LHCN-M2 (cell line): ENCODE measurements at places on chromosomes 3 and 15. TPM values are rescaled to one million over a fixed set of nuclear protein-coding genes. Genes with fewer than 3 reads are reported as not detected.

DNA sequence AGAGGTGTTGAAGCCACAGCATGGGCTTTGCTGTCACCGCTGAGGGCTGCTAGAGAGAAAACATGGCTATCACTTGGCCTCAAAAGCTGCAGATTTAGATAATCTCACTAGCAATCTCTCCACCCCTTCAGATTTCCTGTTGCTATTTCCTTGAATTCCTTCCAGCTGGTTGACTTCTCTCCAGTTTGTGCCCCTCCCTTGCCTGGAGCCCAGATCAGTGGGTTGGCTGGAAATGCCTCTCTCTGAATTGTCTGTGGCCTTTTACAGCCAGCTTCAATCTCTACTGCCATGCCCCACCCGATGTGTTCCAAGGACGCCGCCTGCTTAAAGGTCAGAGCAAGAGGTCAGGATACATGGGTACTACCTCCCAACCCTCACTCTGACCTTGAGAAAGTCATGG, 294.1 kb downstream of the NTRK3 start:
- no peak for DNase-seq

DNA sequence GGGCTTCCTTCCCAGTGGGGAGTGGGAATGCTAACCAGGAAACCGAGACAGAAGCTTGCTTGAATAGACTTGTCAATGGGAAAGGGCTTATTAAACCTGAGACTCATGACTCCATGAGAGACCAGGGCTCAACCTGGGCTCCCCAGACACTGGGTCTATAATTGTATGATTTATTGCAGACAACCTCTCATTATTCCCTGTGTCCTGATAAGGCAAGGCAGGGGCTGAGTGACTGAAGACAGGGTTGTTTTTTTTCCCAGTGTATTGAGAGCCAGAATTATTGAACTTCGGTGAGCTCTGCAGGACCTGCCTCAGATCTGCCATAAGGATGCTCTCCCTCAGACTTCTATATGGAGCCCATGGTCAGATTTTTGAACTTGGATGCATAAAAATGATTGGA, 79.5 kb upstream of the KLHL25 start:
- DNase-seq = no peak

- no peak for DNase-seq
Observed at GRCh38 chr3:53226841-53227407, 28.9 kb downstream of the TKT start.

- peak; percentile 16 for DNase-seq
Observed at GRCh38 chr15:62706317-62706716, 336.2 kb upstream of the TPM1 start.

GRCh38 chr3:101252307-101252706, 68.1 kb downstream of the IMPG2 start:
- no peak for DNase-seq

- DNase-seq = peak; percentile 48
Observed at GRCh38 chr15:54149115-54149531, 170.9 kb downstream of the UNC13C start.

DNA sequence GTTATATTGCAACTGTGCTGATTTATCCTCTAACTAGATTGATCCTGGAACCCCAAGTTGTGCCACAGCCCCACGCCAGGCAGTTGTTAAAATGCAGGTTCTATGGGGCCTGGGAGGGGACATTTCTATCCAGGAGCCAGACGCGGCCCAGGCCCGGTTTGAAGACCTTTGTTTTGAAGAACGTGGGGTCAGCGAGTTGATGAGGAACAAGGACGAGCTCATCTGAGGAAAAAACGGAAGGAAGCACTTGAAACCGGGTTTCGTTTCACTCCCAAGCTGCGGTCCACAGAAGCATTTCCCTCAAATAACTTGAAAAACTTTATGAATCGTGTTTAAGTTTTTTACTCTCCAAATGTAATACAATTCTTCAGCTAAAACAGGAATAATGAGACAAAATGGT, 76.4 kb downstream of the CHSY1 start:
- no peak for DNase-seq

DNA sequence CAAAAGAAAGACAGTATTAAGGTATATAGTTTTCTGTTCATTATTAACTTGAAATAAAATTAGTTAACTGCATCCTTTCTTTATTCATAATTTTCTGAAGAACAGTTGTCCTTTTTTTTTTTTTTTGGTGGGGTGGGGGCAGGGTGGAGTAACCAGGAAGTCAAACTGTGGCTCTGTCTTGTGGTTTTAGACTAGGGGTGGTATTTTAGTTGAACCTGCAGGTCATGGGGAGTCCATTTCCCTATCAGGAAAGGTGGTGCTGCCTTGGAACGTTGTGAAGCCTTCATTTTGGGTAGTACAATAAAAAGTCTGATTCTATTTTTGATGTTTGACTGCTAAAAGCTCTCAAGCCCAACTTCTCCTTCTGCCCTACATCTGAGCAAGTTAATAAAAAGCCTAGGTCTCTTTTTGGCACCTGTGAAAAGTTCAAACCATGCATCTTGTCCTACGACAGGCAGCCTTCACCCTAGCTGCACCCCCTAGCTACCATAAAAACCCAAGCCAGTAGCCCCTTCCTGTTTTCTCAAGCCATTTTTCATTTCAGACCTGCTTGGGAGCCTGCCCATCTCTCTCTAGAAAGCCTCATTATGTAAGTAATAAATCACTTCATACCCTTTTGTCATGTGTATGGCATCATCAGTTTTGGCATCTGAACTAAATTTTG, 31.2 kb upstream of the RIOX2 start:
- no peak for DNase-seq

- DNase-seq = peak; percentile 71
Observed at GRCh38 chr15:61115241-61115640, 113.9 kb downstream of the RORA start.

GRCh38 chr3:8529181-8529637, 27.6 kb downstream of the LMCD1 start:
- no peak for DNase-seq

- peak; percentile 92 for DNase-seq
Observed at GRCh38 chr3:9843715-9844438, at the start of gene RPUSD3. Gene RPUSD3 (minus strand): TSS chr3:9844008. CDS start chr3:9843990, 18 bp downstream.

DNA sequence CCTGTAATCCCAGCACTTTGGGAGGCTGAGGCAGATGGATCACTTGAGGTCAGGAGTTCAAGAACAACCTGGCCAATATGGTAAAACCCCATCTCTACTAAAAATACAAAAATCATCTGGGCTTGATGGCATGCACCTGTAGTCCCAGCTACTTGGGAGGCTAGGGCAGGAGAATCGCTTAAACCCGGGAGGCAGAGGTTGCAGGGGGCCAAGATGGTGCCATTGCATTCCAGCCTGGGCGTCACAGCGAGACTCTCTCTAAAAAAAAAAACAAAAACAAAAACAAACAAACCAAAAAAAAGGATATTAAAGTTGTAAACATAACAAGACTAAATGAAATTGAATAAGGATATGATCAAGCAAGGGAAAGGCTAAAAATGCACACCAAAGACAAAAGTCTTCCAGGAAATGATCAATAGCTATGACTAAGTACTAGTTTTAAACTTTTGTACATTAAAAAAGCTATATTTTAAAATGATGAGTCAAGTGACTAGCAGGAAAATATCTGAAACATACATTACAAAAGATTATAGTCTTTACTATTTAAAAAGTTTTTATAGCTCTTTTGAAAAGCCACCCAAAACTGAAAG, 28.6 kb downstream of the KLHL6 start:
- no peak for DNase-seq

DNA sequence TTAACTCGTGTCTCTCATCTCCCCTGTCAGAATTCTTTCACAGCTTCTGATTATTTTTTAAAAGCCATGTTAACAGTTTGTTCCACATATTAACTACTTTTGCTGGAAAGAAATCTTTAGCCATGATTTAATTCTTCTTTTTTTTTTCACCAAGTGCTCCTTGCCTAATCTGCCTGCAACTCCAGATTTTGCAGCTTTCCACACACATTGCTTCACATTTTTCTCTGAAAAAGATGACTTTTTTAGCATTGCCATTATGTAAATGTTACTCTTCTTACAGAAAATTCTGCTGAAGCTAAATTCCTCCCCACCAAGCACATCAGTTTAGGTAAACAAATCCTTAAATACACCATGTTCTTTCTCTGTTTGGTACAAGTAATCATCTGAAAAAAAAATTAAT, 23.4 kb upstream of the PPARG start:
- no peak for DNase-seq

DNA sequence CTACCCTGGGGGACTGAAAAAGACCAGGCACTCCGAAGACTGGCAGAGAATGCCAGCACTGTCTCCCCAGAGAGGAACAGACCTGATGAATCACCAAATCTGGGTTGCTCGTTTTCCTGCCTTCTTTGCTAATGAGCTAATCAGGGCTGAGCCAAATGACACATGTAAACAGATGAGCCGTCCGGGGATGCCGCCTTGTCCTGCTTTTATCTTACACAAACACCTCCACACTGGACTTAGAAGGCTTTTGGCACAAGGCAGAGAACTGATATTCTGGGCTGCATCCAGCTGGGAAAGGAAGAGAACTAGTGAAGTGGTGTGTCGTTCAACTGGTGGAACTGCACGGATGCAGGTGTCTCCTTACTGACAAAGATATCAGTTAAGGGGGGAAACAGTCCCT, 88.1 kb downstream of the MECOM start:
- peak; percentile 49 for DNase-seq

DNA sequence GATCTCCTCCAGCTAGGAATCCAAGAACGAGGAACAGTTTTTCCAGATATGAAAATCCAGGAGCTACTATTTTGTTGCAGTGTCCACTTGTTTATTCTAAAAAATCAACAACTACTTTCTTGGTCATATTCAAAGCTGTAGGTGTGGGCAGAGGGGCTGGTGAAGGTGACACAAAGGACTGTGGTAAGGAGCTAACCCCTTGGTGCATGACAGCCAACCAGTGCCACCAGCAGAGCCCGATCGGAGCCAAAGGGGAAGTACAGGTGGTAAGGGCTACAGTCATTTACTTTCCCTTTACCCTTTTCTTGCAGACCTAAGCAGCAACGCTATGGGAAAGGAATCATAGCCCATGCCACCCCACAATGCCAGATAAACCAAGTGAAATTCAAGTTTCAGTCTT, 30.7 kb downstream of the PLA1A start:
- DNase-seq = no peak

- no peak for DNase-seq
Observed at GRCh38 chr3:21290557-21290956, 460.5 kb downstream of the ZNF385D start.

- DNase-seq = no peak
Observed at GRCh38 chr3:141677701-141678100, 60.4 kb upstream of the RNF7 start.

- DNase-seq = no peak
Observed at GRCh38 chr15:89379818-89380217, 45.2 kb upstream of the POLG start.

- no peak for DNase-seq
Observed at GRCh38 chr3:138284957-138285477, 44.6 kb downstream of the NME9 start.

- DNase-seq = peak; percentile 10
Observed at GRCh38 chr3:126523745-126524428, at the start of gene CHST13. Gene CHST13 (plus strand): TSS chr3:126524155. CDS start chr3:126524333, 178 bp downstream.

- no peak for DNase-seq
Observed at GRCh38 chr15:60777558-60777957, 298.6 kb upstream of the ICE2 start.

DNA sequence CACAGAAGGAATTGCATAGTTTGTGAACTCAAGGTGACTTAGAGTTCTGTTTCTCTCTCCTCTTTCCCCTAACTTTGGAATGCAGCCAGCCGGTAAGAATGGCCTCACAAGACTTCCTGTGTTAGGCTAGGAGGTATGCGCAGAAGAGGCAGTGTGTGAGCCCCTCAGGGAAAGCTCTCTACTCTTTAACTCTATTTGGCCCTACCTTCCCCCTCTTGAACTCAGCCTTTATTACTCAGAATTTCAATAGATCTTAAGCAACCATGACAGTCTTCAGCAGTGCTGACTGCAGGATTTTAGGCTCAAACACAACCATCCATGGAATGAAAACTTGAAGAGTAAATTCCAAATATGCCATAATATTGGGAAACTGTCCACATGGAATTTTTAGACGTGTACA, 209.5 kb downstream of the DTWD1 start:
- DNase-seq = no peak

DNA sequence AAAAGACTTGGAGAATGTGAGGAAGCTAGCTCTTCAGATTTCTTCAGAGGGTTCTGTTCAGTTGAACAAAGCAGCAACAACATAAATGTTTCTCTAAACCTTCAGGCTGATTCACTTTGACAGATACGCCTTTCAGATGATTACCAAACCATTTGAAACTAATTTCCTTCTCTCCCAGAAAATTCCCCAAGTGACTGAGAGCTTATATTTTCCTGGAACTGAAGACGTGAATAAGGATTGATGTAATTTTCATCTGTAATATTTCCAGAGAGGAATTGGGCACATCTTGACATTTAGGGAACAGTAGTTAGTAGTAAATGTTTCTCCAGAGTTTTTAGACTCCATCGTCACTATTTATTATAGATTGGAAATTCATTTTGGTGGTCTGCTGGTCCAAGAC, 108.6 kb upstream of the AADACL2 start:
- no peak for DNase-seq

DNA sequence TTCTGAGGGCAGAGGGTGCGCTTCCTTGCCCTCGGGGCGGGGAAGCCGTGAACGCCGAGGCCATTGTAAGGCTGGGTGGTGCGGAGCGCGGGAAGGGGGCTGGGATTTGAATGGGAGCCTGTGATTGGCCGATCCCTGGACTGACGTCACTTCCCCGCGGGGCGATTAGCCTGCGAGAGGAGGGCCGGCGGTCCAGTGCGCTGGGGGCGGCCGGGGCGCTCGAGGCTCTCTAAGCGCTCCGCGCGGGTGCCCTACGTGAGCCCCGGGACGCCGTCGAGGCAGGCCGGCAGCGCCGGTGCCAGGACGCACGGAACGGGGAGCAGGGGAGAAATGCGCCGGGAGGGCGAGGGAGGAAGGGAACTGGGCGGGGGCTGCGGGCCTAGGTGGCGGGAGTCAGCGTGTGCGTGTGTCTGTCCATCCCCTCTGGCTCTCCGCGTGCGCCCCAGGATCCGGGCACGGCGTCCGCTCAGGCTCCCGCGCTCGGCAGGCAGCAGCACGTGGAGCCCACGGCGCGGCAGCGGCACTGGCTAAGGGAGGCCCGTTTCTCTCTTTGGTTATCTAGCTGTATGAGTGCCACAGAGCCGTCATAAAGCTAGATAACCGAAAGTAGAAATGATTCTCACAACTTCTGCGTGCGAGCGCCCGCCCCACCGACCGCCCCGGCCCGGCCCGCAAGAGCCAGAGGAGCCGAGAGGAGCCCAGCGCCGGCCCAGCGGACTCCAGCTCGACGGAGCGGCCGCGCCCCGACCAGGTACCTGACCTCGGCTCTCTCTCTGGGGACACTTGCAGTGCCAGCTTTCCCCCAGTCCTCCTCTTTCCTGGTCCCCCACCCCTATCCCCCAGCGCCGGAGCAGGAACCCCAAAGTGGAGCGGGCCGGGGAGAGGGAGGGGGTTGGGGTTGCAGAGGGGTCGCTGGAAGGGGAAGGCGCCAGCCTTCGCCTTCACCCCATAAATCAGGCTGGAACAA, 33.1 kb upstream of the POLG start:
- DNase-seq = no peak

SNX22 gene
- 0.06 TPM in 1 of 2 replicates, not detected in the other for total RNA-seq

MINAR1 gene
- total RNA-seq = 0.26 and 0.52 TPM in 2 replicates

RARB gene
- total RNA-seq = 0.29 TPM in 1 of 2 replicates, not detected in the other

SLC12A8 gene
- total RNA-seq = 6.4 and 8.6 TPM in 2 replicates

MESP2 gene
- 0.06 and 0.45 TPM in 2 replicates for total RNA-seq

GPR62 gene
- total RNA-seq = not detected in 2 replicates

PIAS1 gene
- 13.2 and 13.5 TPM in 2 replicates for total RNA-seq

BCL2A1 gene
- 0.32 TPM in 1 of 2 replicates, not detected in the other for total RNA-seq

PPM1L gene
- 0.19 and 0.52 TPM in 2 replicates for total RNA-seq

CPA3 gene
- 1.3 and 1.9 TPM in 2 replicates for total RNA-seq

MFGE8 gene
- total RNA-seq = 222 and 231 TPM in 2 replicates

CCK gene
- not detected in 2 replicates for total RNA-seq

PRTG gene
- total RNA-seq = 2.6 and 4.7 TPM in 2 replicates

SMAD3 gene
- total RNA-seq = 18.2 and 35.4 TPM in 2 replicates

RTP3 gene
- not detected in 2 replicates for total RNA-seq
